ENCODE measurements at places on chromosomes 3 and 15. TPM values are rescaled to one million over a fixed set of nuclear protein-coding genes. Genes with fewer than 3 reads are reported as not detected.

RLBP1 gene
- not detected for total RNA-seq

OXTR gene
- total RNA-seq = 3.6 TPM

GABRB3 gene
- not detected for total RNA-seq

UROC1 gene
- not detected for total RNA-seq

IL17RD gene
- total RNA-seq = not detected

ST8SIA2 gene
- not detected for total RNA-seq

PIGZ gene
- total RNA-seq = 1.1 TPM

CYP1A2 gene
- total RNA-seq = not detected

CCNDBP1 gene
- 61.7 TPM for total RNA-seq

CLCN2 gene
- total RNA-seq = 13.9 TPM

ARGFX gene
- total RNA-seq = not detected

CHRM5 gene
- not detected for total RNA-seq

- DNase-seq = no peak
Measured at GRCh38 chr3:184389384-184389783, 9.5 kb downstream of the CHRD start.

DNA sequence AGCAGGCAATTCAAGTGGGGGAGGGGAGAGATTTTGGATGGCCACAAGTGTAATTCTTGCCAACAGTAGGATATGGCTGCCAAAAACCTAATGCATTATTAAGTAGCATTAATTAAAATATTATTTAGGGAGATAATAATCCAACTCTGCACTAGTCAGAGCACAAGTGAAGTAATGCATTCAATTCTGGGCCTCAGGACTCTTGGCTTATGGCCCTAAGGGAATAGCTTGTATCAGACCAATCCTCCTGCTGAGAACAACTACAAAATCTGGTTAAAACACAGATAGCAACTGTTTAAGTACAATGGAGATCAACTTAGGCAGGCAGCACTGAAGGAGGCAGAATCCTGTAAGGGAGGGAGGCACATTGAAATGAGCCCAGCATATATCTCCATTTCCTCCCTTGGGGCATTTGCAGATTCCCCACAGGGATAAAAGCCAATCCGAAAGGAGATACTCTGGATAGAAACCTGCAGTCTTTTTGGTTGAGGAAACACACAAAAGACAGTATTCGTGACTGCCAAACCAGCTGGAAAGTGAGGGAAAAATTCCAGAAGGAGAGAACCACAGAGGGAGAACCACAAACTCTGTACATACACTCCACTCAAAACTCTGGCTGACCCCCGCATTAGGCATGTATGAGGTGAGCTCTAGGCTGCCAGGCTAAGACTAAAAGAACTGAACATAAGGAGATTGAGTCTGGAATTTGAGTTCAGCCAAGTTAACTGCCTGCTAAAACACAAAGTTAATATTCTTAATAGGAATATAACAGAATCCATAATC lies 57.4 kb downstream of the ETFA start:
- no peak for DNase-seq

DNA sequence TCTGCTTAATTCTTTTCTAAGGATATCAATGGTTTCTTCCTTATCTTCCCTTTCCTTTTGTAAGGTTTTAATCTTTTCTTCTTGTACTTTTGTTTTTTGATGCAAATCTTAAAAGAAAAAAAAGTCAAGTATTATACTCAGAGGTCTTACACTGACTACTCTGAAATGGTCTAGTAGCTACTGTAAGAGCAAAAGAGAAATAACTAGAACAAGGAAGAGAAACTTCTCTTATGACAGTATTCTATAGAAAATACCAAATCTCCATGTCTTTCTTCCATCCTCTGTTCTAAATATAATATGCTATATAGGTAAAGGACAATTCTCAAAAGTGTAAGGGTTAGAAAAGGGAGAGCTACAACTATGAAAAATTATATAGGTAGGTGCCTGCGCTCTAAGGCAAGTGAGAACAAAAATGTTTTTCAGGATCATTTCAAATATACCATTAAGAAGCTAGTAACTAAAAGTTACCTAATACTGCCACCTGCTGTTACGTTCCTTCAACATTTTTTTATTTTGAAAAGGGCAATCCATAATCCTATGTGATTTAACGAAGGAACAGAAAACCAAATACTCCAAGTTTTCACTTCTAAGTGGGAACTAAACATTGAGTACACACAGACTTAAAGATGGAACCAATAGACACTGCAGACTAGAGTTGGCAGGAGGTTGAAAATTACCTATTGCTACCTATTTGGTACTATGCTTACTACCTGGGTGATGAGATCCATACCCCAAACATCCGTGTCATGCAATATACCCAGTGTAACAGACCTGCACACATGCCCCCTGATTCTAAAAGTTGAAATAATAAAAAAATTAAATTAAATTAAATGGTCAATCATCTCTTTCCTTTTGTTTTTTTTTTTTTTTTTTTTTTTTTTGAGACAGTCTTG lies 36.7 kb downstream of the CIP2A start:
- no peak for DNase-seq

- no peak for DNase-seq
Measured at GRCh38 chr3:78941587-78941986, 826.2 kb downstream of the ROBO1 start.

DNA sequence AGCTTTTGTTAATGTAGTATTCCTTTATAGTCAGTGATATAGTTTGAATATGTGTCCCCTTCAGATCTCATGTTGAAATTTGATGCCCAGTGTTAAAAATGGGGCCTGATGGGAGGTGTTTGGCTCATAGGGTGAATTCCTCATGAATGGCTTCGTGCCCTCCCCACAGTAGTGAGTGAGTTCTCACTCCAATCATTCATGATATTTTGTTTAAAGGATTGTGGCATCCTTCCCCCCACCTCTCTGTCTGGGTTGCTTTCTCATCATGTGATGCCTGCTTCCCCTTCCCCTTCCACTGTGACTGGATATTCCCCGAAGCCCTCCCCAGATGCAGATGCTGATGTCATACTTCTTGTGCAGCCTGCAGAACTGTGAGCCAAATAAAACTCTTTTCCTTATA lies 649.8 kb upstream of the NR2F2 start:
- no peak for DNase-seq

GRCh38 chr3:186320862-186321568 lies 41.0 kb downstream of the DGKG start:
- DNase-seq = no peak

- DNase-seq = no peak
Measured at GRCh38 chr3:43191116-43191515, 85.2 kb upstream of the POMGNT2 start.

- no peak for DNase-seq
Measured at GRCh38 chr15:66993874-66994696, 71.3 kb upstream of the SMAD3 start.

DNA sequence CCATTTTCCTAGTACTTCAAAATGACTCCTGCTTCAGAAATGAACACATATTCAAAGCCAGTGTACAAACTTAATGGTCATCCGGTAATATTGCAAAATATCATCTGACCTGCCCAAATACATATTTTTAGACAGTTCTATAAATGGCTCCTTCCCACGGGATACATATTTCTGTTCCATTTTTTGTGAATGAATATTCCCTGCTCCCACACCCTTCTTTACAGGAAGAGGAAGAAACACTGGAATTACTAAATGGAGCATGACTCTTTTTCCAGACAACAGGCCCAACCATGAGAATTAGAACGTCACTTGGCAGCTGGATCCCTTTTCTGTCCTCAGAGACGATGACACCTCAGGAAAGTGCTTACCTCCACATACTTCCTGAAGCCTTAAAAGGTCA lies 38.0 kb upstream of the CBLB start:
- DNase-seq = no peak

DNA sequence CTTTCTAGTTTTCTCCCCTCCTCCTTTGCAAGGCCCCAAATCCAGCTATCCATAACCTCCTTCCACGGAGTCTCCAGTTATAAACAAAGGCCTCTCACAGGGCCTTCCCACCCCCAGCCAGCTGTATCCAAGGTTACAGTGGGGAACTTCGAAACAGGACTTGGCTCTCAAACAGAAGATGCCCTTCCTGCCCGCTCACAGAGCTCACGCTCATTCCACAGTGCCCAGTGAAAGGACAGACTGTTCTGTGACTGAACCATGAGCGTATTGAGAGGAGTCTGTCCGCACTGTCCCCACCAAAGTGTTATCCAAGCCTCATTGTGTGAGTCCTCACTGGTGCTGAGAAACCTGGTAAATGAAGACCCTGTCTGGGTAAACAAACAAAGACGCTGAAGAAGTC lies 35.4 kb downstream of the ARHGAP31 start:
- DNase-seq = no peak

DNA sequence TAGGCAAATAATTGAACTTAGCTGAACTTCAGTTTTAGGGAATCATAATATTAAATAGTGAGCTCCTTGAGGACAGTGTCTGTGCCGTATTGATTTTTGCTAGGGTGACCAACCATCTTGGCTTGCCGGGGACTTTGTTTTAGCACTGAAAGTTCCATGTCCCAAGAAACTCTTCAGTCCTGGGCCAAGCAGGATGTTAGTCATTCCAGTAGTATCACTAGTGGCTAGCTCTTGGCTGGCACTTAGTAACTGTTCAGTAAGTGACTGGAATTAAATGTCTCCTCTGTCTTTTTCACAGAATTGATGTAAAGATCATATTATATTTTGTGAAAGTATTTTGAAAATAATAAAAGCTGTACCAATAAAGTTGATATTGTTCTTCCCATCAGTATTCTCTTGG lies 42.3 kb downstream of the RSRC1 start:
- no peak for DNase-seq

DNA sequence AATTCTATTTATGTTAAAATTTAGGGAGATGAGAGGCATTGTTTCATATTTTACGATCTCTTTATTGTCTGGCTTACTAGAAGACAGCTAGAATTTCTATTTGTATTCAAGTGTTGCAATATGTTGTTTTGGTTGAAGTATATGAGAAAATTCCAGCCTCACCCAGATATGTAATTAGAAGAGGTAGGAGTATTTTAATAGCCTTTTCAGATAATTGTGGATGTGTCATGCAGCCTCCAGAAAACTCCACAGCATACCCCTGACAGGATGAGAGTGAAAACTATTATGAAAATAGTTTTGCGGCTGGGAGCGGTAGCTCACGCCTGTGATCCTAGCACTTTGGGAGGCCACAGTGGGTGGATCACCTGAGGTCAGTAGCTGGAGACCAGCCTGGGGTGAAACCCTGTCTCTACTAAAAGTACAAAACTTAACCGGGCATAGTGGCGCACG lies 21.5 kb upstream of the USP3 start:
- DNase-seq = no peak

GRCh38 chr3:61922118-61922517 lies 360.7 kb downstream of the PTPRG start:
- no peak for DNase-seq

DNA sequence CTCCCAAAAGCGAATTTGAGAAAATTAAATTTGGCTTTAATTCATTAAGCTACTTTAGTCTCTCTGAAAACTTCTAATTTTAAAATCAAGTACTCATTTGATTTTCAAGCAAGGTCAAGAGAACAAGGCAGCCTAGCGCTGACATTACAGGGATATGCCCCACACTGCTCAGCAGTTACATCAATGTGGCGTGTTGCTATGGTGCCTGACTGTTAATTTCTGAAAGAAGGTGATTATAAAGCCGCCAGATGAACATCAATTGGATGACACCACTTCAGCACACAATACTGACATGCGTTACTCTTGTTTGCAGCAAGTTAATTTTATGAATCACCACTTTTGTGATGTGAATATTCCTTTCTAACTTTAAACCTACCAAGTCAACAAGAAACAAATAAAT lies 284.4 kb downstream of the FOXP1 start:
- no peak for DNase-seq

- no peak for DNase-seq
Measured at GRCh38 chr15:25787855-25788520, 75.1 kb downstream of the ATP10A start.

GRCh38 chr15:46266661-46267060 lies 631.8 kb downstream of the SQOR start:
- DNase-seq = no peak

- no peak for DNase-seq
Measured at GRCh38 chr3:19898721-19899120, 35.3 kb downstream of the EFHB start.

- DNase-seq = no peak
Measured at GRCh38 chr3:67605377-67605776, 49.0 kb downstream of the SUCLG2 start.

- no peak for DNase-seq
Measured at GRCh38 chr3:108603691-108604090, 14.2 kb downstream of the DZIP3 start.

GRCh38 chr3:184539801-184540435 lies 21.7 kb upstream of the EPHB3 start:
- no peak for DNase-seq
